Bronchial epithelial cell (primary cell): ENCODE measurements at places on chromosomes 4 and X. TPM values are rescaled to one million over a fixed set of nuclear protein-coding genes. Genes with fewer than 3 reads are reported as not detected.

NMU gene
- total RNA-seq: 4.2 and 20.4 TPM in 2 replicates

ZNF595 gene
- 6.8 and 8.6 TPM in 2 replicates for total RNA-seq

DNA sequence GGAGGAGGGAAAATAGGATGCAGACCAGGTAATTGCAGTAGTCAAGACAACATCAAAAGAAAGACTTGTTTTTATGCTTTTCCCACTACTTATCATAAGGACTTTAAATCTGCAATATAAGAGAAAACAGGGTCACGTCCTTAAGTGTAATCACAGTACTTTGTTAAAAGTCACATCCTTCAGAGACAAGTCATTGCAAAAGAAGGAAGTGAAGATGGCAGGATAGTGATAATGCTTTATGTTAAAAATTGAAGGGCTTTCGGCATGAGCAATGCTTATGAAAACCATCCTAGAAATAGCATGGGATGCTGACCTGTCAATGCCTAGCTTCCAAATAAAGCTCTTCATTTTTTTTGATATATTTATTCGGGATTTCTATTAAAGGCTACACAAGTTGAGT, 110.2 kb upstream of the TENM3 start:
- no peak for DNase-seq

DNA sequence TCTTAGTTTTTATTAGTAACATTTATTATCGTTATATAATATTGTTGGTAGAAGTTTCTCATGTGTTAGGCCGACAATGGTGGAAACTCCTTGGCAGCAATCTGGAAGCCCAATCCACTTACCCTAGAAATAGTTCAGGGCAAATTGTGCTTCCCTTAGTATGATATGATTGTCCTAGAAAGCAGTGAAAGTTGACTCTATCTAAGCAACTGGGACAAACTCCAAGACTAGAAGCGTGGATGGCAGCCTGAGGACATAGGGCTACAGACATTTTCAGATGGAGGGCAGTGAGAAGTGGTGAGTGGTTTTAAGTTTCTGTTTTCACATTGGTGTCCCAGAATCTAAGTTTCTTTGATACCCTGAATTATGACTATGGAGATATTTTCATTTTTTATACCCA, 63.3 kb upstream of the TRPC3 start:
- no peak for DNase-seq

DNA sequence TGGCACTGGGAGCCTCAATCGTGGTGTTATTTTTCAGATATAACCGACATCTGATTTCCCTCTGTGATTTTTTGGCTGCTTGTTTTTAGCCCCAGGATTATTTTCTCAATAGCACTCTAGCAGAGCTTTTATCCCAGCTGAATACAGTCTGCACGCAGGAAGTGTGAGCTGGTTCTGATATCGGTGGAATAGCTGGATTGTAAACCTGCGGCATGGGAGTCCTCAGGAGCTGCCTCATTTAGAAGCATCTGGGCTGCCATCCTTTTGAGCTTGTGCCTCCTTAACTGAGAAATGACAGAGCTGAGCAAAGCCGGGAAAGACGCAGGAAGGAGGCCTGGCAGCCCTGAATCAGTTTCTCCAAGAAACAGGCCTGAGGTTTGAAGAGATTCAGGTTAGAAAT, 28.4 kb upstream of the GRPEL1 start:
- DNase-seq: no peak

- DNase-seq: no peak
Measured at GRCh38 chr4:156193106-156193505, 239.4 kb upstream of the CTSO start.
